ENCODE measurements at places on chromosomes 2 and 18.

GRCh38 chr2:217215877-217216276 lies 356.0 kb upstream of the TNP1 start:
- DNase-seq: no peak

GRCh38 chr2:231028889-231029288 lies 8.4 kb upstream of the C2orf72 start:
- DNase-seq: no peak

DNA sequence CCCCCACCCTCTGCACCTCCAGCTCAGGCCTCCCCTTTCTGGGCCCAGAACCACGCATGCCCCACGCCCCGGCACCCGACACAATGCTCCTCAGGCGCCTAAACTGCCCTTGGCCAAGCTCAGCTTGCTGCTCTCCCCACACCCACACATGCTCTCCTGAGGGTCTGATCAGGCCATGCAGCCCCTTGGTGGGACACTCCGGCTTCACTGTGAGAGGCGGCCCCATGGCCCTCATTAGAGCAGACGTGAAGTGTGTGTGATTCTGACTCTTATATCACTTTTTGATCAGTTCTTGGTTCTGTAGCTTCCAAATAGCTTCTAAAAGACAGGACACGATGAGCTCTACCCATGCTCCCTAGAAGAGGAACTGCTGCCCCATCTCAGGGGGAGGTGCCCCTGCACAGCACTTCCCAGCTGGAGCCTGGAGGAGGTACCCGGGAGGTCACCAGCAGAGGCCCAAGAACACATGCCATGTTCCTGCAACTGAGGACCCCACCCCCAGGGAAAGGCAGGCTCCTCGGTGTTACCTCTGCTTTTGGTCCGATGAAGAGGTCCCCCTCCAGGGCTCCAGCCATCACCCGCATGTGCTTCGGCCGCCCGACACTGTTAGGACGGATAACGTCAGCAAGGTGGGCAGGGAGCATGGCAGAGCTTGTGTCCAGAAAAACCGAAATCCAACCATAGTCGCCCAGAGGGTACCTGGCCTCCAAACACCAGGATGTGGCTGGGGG lies 3.6 kb downstream of the ACTR1B start:
- DNase-seq: no peak

GRCh38 chr2:158748926-158749590 lies 46.1 kb upstream of the DAPL1 start:
- DNase-seq: no peak

- no peak for DNase-seq
These were observed 169.4 kb upstream of the CAVIN2 start for GRCh38 chr2:192016265-192016664.

DNA sequence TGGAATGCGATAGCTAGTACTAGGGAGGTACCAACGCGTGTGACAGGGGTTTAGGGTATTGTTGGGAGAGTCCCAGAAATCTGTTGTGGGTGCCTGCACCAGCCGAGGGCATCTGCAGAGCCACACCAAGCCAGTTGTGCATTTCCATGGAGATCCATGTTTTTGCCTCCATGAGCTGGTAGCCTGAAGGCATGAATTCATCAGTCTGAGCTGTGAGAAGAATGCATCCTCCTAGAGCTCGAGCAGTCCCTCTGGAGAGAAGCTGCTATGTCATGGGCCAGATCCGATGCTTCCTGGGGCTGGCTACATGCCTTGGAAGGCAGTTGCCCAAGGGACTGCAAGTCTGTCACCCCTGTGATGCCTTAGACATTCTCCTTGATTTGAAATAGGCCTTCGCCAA lies 57.9 kb downstream of the LIPG start:
- no peak for DNase-seq
